Stimulated activated CD4-positive, alpha-beta T cell treated with anti-CD3 and anti-CD28 coated beads, Interleukin-4, amount 100 ng/mL, for 24 hours (primary cell): ENCODE measurements at places on chromosomes 11 and 22.

- no peak for DNase-seq
Measured at GRCh38 chr11:17526931-17527627, 17.1 kb downstream of the USH1C start.

- DNase-seq: no peak
Measured at GRCh38 chr11:87870086-87870485, 305.2 kb downstream of the RAB38 start.

GRCh38 chr22:42461511-42461910, 29.3 kb upstream of the NFAM1 start:
- DNase-seq: no peak

GRCh38 chr22:26502688-26503561, 9.3 kb downstream of the TFIP11 start:
- DNase-seq: peak; percentile 44

- DNase-seq: no peak
Measured at GRCh38 chr11:114816791-114817190, 138.5 kb downstream of the NXPE2 start.

GRCh38 chr11:127567237-127567932, 566.8 kb upstream of the KIRREL3 start:
- no peak for DNase-seq

GRCh38 chr22:30721741-30722140, 27.1 kb downstream of the OSBP2 start:
- DNase-seq: no peak

DNA sequence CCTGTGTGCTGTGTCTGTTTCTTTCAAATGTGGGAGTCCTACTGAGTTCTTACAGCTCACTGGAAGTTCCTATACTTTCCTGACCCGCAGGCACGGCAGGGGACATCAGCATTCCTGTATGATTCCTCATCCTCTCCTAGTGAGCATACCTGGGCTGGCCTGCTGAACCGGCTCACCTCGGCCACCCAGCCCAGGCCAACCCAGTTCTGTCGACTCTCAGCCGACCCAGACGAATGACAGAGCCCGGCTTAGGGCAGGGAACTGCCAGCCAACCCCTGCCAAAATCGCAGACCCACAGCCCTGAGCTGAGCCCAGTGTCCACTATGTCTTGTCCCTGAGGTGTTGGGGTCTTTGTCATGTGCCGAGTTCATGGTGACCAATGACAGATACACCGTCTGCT, 339.7 kb downstream of the BRD1 start:
- no peak for DNase-seq

- peak; percentile 52 for DNase-seq
Measured at GRCh38 chr22:17120281-17120680, 879 bp downstream of the TMEM121B start.

GRCh38 chr22:38953577-38954413, 3.6 kb upstream of the APOBEC3A start:
- DNase-seq: peak; percentile 81

DNA sequence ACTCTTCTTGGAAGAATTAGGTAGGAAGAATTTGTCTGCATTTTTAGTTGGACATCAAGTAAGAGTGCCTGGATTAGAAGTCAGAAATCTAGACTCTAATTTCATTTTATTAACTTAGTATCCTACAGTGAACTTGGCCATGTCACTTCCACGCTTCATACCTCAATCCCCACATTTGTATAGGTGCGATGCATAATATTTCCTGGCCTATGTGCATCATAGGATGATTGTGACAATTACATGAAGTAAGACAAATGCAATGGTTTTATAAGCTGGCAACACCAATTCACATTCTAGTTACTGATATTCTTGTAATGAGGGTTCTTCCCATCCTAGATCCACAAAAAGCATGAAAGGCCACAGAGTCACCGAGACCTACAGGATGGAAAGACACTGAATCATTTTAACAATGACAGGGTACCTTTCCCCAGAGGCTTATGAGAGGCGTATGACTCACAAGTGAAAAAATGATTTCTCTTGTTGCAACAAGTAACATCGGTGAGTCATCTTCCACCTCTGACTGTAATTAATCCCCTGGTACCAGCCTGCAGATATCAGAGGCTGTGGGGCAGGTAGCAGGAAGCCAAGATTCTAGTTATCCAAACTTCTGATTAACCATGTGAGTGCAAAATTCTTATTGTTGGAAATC, 56.0 kb upstream of the OR5AK2 start:
- DNase-seq: no peak
